ENCODE measurements at places on chromosomes 3 and 15.

DNA sequence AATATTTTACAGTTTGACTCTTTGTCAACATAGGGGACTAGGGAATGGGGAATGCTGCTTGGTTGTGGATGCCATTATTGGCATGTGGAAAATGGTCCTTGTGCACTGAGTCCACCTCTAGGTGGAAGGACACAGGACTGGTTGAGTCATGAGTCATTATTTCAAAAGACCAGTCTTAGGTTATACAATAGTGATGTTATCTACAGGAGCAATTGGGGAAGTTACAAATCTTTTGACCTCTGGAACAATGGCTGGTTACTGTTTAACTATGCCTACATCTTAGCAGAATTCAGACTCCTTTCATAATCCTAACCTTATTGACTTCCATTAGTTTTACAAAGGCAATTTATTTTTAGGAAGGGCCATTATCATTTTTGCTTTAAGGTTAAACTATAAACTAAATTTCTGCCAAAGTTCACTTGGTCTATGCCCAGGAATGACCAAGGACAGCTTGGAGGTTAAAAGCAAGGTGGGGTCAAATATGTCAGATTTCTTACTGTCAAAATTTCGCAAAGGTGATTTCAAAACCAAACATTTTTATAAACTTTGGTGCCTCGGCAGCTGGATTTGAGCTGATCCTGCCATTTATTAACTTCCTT lies 11.8 kb upstream of the CCR8 start:
- DNase-seq: no peak

- DNase-seq: peak; percentile 67
Observed at GRCh38 chr3:21435871-21436270, 315.1 kb downstream of the ZNF385D start.

DNA sequence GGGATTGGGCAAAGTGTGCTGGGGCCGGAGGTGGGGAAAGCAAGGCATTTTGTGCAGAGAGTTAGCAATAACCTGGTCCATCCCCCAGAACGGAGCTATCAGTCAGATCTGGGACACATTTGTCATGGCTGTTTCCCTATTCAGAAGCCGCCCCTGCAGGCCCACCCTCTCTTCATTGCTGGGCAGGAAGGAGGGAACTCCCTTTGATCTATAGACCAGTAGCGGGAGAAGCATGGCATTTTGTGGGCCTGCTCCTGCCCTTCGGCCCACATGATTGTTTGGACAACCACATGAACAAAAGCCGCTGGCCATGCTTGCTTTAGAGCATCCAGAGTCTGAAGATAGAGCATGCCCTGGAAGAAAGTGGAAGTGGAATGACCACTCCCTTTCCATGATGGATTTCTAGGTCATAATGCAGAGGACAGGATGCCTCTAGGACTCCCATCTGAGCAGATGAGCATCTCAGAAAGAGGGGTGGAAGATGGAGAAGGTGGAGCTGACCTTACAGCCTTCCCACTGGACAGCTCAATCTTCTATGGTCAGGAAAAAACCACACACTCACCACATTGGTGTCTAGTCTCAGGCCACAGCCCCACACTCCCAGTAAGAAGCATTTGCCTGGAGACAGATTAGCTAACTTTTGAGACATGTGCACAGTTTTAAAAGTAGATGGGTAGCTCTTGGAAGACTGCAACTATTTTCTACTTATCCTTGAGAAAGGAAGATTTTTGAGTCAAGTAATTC lies 11.9 kb upstream of the LRTM1 start:
- DNase-seq: no peak

- no peak for DNase-seq
Observed at GRCh38 chr15:65434201-65434600, 11.5 kb upstream of the IGDCC4 start.

DNA sequence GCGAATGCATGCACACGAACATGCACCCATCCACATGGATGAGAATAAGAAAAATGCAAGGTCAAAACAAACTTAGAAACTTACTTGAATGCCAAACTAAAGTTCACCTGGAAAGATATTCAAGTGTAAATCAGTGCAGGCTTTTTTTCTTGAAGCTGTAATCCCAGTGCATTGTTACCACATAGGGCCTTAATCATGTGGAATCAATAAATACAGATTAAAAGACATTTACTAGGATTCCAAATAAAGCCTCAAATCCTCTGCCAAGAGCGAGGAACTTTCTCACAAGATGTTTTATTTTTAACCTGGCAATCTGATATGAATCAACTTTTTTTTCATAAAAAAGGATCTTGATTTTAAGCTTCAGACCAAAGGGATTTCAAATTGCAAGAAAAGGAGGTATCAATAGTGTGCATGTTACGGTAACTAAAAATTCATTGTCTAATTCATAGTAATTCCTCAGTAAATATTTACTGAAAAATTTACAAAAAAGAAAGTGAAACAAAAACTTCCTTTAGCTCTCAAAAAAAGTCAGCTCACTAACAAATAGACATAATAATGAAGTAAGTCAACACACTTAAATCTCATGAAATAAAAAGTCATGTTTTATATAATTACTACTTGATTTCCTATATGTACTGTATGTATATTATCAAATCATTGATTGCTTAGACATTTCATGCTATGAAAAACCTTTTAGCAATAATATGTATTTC lies 978.6 kb downstream of the PLOD2 start:
- DNase-seq: no peak

GRCh38 chr3:13644341-13645117 lies 95.6 kb downstream of the FBLN2 start:
- no peak for DNase-seq

GRCh38 chr15:51132384-51133139 lies 37.9 kb upstream of the TNFAIP8L3 start:
- DNase-seq: no peak

GRCh38 chr3:144821583-144821982 lies 850.0 kb downstream of the DIPK2A start:
- DNase-seq: peak; percentile 19

- no peak for DNase-seq
Observed at GRCh38 chr3:52649461-52650210, 36.1 kb downstream of the PBRM1 start.

- peak; percentile 29 for DNase-seq
Observed at GRCh38 chr3:111538681-111539083, 3.3 kb upstream of the CD96 start.

DNA sequence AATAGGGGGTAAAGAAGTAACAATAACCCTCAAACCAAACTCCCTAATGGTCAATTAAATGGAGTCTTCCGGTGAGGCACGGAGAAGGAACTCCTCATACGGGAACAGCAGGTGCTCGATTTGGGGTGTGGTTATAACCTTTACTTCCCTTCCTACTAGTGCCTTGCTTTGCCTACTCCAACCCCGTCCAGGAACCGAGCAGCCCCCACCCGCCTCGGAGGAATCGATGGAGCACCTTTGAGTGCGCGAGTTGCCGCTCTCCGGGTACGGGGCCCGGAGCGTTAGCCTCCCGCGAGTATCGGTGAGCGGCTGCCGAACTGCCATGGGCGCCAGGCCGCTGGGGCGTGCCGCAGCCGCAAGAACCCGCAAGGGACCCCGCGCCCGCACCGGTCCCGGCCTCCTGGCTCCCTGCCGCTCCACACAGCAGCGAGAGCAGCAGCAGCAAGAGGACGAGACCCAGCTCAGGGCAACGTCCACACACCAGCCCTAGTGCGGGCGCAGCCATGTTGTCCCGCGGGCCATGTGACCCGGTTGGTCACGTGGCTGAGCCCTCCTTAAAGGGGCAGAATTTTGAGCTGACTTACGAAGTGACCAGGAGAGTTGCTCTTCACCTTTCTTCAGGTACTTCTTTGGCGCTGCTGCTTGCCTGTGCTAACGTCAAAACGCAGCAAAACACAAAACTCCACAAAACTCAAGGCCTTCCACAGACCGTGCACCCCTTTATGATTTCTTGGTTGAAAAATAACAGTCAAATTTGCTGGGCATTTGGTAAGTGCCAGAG lies at the start of gene SUMF1:
TSS of gene SUMF1 (minus strand) at position 529 of the 781 bp plus-strand sequence. CDS start at position 505, 24 bp downstream.
- DNase-seq: peak; percentile 32

DNA sequence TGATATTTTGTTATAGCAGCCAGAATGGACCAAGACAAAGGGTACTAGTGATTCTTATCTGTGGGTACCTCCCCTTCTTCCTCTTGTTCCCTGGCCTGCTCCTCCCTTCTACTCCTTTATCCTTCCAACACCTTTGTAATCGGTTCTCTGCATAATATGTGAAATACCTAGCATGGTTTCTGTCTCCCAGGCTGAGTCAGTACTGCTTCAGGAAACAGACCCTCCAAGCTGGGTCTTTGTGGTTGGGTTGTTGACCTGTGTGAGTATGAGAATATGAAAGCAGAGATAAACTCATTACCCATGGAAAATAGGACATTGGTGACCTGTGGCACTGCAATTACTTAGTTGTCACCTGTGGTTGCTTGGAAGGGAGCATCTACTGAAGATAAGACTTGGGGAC lies 69.3 kb upstream of the KLF13 start:
- DNase-seq: no peak

- DNase-seq: no peak
Observed at GRCh38 chr3:29581311-29581710, 300.4 kb downstream of the RBMS3 start.

- DNase-seq: no peak
Observed at GRCh38 chr3:170258105-170258487, 35.9 kb downstream of the PRKCI start.

DNA sequence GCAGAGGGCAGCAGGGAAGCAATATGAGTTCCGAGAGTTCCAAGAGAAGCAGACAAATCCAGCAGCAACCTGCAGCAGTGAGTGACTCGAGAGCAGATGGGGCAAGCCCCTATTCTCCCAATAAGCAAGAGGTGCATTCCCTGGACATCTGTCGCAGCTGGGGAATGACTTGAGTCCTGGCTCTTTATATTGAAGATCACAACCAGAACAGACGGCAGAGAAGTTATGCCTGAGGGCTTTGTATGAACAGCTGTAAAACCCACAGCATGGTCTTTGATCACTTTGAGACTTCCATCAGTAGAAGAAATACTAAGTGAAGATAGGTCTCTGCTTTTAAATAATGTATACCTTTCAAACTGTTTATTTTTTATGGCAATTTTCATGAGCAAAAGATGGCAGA lies 23.6 kb upstream of the C3orf22 start:
- no peak for DNase-seq

- no peak for DNase-seq
Observed at GRCh38 chr15:78739996-78740903, 71.0 kb downstream of the ADAMTS7 start.

DNA sequence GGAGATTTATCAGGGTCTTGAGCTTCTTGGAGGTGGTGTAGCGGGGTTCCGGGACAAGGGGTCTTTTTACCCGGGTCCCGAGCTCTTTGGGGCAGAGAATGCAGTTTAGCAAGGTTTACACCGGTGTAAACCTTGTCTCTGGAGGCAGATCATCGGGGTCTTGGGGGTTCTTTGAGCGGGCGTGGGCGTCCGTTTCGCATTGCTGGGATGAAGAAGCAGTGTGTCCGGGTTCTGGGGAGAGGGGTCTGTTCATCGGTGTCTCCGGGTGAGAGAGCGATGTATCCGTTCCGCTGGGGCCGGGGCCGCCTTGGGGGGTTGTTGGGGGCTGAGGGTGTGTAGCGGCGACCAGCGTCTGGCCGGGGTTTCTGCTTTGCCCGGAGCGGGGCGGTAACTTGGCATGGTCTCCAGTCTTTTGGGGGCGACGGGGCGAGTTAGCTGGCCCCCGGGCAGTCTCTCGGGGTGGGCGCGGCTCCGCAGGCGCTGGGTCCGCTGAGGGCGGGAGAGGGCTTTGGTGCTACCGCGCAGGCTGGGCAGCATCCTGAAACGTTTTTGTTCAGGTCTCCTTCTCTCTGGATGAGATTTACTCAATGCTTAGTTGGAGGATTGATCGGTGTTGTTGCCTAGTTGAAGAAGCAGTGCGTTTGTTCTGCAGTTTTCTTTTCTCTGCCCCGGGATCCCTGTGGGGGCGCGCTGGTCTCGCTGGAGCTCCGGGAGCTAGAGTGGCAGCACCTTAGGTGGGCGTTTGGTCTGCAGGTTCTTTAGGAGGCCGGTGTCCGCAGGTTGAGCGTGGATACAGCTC lies 843 bp downstream of the GLCE start:
- DNase-seq: no peak

GRCh38 chr3:52983336-52983807 lies 62.5 kb downstream of the SFMBT1 start:
- DNase-seq: no peak

GRCh38 chr3:27544372-27544865 lies 60.2 kb upstream of the SLC4A7 start:
- no peak for DNase-seq

- DNase-seq: peak; percentile 65
Observed at GRCh38 chr3:153160451-153161137, 1.4 kb upstream of the RAP2B start.

- DNase-seq: no peak
Observed at GRCh38 chr15:80887148-80887547, 102.5 kb downstream of the MESD start.

GRCh38 chr3:25904206-25904605 lies 114.3 kb downstream of the OXSM start:
- no peak for DNase-seq

DNA sequence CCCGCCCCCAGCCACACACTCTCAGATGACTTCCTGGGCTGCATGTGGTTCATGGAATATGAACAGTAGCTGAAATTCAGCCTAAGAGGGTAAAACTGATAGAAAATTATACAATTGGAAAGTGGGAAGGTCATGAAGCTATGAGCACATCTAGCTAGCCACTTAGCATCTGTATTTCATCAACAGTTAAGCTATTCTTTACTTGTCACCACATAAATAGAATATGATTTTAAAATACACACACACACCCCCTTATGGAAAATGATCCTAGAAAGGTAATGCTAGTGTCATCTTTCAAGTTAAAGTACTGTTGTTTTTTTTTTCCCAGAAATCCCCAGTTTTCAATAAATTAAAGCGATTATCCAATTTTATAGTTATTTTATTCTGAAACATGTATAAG lies 3.6 kb downstream of the MAP4 start:
- DNase-seq: no peak

All from HFF-Myc (cell line).